ENCODE measurements at places on chromosomes 11 and 22.

DNA sequence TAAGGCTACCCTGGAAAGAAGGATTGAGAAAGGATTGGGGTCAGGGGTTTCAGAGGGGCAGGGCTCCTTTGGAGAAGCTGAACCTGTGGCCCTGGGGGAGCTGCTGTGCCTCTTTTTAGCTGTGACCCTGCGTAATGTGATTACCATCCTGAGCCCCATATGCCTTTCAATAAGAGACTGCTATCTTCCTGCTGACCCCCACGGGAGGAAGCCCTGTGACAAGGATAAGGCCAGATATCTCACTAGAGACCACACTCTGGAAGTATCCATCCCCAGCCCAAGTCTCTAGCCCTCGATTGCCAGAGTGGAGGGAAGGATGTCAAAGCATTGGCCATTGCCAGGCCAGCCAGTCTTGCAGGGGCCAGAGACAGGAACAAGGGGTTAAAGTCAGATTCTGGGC, 4.8 kb upstream of the SLC39A13 start:
- no peak for DNase-seq

DNA sequence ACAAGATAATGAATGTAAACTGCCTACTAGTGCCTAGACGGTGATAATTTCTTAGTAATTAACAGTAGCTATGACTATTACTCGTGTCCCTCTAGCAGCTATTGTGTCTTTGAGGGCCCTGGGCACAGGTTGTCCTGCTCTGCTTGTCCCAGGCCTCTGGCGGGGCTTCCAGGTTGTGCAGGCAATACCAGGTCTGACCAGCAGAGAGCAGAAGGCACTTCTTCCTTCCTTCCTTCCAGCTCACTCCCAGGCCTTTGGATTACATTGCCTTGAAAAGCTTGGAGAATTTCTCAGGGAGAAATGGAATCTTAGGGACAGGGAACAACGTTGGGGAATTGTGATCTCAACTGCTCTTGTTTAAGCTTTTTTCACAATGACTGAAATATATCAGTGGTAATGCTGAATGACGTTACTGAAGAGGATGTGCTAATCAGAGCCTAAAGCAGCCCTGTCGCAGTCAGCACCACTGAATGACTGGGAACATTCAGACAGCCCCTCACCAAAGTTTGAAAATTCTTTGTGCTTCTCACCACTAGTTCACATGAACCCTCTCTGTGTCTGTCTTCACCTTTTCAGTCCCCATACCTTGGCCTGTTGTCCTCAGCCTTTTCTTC, 8.4 kb upstream of the CCKBR start:
- DNase-seq = no peak

DNA sequence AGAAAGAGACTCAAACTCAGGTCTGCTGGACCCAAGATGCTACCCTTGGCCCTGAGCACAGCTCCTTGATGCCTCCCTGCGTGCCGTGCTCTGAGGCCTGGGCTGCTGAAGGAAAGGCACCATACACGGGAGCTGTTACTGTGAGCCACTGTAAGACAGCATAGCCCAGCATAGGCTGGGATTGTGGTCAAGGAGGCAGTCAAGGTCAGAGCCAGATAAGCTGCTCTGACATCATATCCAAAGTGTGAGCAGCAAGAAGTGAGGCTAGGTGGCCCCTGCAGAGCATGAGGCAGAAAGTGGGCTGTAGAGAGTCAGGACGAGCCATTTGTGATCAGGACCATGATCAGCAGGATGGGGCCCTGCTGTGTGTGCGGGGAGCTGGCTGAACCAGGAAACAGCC, 7.7 kb downstream of the SLC22A8 start:
- DNase-seq = no peak

DNA sequence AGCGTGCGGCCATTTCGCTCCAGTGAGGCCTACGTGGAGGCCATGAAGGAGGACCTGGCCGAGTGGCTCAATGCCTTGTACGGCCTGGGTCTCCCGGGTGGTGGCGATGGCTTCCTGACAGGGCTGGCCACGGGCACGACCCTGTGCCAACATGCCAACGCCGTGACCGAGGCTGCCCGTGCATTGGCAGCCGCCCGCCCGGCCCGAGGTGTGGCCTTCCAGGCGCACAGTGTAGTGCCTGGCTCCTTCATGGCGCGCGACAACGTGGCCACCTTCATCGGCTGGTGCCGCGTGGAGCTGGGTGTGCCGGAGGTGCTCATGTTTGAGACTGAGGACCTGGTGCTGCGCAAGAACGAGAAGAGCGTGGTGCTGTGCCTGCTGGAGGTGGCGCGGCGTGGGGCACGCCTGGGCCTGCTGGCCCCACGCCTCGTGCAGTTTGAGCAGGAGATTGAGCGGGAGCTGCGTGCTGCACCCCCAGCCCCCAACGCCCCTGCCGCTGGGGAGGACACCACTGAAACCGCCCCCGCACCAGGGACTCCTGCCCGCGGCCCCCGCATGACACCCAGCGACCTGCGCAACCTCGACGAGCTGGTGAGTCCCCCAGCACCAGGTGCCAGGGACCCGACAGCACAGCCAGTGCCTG, 1.8 kb downstream of the GAS2L1 start:
- DNase-seq = no peak

GRCh38 chr22:39765046-39765445, 128.5 kb downstream of the ENTHD1 start:
- no peak for DNase-seq

DNA sequence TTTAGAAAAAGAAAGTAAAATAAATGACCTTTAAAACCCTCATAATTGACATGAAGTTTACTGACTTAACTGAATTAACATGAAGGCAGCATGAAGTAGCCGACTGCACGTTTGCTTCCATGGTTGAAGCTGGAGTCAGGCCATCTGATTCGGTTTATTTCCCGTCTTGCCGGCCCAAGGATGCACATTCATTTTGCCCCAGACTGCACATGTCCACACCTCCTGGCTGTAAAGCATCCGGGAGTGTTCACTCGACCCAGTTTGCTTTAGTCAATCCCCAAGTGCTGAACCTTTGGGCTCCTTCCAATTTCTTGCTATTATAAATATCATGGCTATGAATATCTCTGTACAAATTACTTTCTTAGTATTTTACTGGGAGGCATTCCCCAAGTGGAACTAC, 17.7 kb upstream of the TUB start:
- DNase-seq = no peak

DNA sequence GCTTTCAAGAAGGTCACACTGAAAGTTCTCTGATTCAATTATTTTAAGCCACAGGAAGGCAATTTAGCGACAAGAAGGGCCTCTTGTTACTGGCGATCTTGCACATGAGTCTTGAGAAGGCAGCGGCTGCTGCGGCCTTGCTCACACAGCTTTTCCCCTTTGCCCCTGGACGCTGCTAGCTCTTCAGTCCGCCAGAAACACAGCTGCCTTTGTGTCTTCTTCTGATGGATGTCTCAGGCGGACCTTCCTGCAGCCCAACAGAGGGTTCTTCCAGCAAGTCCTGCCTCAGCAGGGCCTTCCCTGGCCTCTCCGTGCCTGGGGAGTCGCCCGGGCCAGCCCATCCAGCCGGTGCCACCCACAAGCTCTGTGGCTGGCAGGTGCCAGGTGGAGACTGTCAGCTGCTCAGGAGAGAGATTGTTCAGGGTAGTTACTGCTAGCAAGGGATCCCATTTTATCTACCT, 59.4 kb downstream of the PKNOX2 start:
- no peak for DNase-seq

- DNase-seq = no peak
These were observed 328.0 kb downstream of the MN1 start for GRCh38 chr22:27473533-27473932.

DNA sequence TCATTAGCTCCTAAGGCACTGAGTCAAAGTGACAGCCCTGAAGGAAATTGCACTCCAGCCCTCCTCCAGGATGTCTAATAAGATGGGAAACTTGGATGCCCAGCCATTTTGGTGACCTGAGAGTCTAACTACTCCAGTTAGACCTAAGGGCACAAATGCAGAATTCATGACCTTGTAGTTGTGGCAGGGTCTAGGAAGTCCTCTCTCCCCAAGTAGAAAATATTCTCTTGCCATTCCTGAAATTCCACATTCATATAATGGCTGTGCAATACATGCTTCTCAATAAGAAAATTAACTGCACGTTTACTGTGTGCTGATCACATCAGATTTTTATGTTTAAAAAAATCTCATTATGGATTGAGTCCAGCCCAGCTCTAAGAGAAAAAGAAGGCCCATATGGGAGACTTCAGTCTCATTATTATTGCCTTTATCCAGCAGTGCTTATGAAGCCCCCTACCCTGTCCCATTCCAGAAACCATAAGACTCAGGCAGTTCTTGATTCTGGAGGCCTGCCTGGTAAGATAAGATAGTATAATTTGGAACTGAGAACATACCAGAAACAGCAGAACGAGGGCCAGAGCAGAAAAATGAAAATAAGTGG, 133.7 kb upstream of the LDLRAD3 start:
- no peak for DNase-seq

GRCh38 chr11:121794671-121795141, 321.3 kb downstream of the BLID start:
- DNase-seq = no peak

GRCh38 chr22:27975381-27976013, 56.4 kb upstream of the PITPNB start:
- DNase-seq = no peak

DNA sequence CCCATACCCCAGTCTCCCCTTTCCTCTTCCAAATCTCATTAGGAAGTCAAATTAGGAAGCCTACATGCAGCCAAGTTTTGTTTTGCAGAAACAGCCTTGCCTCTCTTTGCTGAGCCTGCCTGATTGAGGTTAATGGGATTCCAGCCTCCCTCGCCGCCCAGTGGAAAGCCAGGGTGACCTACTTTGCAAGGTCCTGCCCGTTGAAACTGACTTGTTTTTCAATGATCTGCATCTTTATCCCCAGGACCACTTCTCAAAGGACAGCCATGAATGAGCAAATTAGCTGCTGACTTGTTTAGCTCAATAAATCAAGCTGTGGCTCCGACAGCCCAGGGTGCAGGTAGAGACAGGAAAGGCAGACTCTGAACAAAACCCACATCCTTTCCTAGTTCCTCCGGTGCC, 110.4 kb downstream of the RRAS2 start:
- no peak for DNase-seq

DNA sequence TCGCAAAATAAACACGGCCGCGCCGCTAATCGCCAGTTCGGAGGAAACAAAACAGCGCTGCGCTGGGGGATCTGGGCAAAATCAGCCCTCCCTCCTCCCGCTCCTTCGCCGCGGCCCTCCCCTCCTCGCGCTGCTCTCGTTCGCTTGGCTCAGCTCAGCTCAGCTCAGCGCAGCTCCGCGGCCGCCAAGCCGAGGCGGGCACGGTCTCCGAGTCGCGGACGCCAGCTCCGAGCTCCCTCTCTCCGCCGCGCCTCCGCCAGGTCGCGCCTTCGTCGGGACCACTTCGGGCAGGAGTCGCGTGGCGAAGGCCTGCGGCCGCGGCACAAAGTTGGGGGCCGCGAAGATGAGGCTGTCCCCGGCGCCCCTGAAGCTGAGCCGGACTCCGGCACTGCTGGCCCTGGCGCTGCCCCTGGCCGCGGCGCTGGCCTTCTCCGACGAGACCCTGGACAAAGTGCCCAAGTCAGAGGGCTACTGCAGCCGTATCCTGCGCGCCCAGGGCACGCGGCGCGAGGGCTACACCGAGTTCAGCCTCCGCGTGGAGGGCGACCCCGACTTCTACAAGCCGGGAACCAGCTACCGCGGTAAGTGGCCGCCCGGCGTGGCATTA, at the start of gene SPON1:
TSS of gene SPON1 (plus strand) at position 162 of the 607 bp plus-strand sequence. CDS start at position 344, 182 bp downstream.
- DNase-seq = no peak

Data from stimulated activated CD4-positive, alpha-beta T cell treated with anti-CD3 and anti-CD28 coated beads, TNF-alpha, amount 100 ng/mL, for 24 hours (primary cell).